ENCODE measurements at places on chromosomes 12 and 14.

GRCh38 chr12:20528208-20528607 is 159.9 kb downstream of the PDE3A start:
- no peak for DNase-seq

DNA sequence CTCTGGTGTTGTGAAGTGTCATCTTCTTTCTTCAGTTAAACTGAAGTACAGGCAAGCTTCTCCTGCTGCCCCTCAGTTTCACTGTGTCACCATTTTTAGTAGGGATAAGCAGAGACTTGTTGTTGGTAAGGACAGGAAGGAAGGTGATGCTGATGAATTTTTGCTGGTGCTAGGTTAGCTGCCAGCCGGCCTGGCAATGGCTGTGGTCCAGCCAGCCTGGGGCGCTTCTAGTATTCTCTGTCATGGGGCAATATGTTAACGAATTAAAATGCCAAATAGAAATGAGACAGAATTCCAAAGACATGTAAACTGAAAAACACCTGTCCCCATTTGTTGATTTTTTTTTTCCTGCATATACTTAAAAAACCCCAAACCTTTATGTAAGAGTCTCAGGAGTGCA is 602.9 kb downstream of the DIO2 start:
- no peak for DNase-seq

DNA sequence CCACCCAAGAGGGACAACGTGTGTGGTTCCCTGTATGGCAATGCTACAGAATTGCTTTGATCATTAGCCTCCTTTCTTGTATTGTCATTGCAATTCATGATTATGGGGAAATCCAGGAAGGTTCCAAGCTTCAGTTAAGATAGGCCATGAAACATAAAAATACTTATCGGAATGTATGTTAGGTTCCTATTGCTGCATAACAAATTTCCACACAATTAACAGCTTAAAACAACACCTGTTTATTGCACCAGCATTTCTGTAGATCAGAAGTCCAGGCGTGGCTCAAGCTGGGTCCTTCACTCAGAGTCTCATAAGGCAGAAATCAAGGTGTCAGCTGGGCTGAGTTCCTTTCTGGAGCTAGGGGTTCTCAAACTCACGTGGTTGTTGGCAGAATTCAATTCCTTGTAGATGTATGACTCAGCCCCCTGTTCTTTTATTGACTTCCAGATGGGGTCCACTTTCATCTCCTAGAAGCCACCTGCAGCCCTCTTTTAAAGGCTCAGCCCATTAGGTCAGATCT is 365.6 kb upstream of the TMPO start:
- no peak for DNase-seq

- DNase-seq = no peak
Measured at GRCh38 chr14:81473456-81474147, 60.1 kb downstream of the SEL1L start.

DNA sequence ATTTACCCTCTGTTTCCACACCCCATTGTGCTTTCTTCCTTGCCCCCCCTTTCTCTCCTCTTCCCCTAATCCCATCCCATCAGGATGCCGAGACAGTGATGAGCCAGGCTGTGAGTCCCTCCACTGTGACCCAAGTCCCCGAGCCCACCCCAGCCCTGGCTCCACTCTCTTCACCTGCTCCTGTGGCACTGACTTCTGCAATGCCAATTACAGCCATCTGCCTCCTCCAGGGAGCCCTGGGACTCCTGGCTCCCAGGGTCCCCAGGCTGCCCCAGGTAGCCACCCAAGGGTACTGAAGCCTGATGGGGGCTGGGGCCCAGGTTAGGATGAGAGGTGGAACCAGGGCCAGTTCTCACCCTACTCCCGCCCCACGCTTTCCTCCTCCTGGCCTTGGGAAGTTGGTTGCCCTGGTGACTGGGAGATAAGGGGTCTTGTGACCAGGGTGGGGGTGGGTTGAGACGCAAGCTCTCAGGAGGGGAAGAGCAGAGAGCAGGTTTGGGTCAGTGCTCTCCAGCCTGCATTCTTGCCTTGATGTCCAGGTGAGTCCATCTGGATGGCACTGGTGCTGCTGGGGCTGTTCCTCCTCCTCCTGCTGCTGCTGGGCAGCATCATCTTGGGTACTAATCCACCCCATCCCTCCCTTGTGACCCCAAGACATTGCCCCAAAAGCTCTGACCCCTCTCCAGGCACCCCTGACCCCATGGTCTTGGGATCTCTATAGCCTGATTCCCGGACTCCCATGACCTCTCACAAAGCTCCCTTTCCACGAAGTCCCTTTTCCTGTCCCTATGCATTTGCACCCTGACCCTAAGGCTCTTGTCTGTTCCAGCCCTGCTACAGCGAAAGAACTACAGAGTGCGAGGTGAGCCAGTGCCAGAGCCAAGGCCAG is 1.2 kb downstream of the AMHR2 start:
- DNase-seq = no peak

- DNase-seq = no peak
Measured at GRCh38 chr14:93037351-93037750, 78.4 kb downstream of the ITPK1 start.

DNA sequence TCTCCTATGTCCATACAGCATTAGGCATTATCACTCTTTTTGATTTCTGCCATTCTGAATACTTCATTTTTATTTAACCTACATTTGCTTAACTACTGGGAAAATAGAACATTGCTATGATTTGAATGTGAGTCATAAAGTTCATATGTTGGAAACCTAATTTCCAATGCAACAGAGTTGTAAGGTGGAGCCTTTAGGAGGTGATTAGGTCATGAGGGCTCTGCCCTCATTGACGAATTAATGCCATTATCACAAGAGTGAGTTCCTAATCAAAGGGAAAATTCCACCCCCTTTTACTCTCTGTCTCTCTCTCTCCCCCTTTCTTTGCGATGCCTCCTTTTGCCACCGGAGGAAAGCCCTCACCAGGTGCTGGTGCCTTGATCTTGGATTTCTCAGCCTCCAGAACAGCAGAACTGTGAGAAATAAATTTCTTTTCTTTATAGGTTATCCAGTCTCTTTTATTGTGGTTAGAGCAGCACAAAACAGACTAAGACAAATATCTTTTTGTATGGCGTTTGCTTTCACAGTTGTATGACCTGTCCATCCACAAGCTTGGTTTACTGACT is 180.1 kb upstream of the ARID2 start:
- no peak for DNase-seq

DNA sequence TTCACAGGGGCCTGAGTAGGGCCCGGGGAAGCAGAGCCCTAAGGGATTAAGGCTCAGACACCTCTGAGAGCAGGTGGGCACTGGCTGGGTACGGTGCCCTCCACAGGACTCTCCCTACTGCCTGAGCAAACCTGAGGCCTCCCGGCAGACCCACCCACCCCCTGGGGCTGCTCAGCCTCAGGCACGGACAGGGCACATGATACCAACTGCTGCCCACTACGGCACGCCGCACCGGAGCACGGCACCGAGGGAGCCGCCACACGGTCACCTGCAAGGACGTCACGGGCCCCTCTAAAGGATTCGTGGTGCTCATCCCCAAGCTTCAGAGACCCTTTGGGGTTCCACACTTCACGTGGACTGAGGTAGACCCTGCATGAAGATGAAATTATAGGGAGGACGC is 7.1 kb downstream of the LTBR start:
- no peak for DNase-seq

DNA sequence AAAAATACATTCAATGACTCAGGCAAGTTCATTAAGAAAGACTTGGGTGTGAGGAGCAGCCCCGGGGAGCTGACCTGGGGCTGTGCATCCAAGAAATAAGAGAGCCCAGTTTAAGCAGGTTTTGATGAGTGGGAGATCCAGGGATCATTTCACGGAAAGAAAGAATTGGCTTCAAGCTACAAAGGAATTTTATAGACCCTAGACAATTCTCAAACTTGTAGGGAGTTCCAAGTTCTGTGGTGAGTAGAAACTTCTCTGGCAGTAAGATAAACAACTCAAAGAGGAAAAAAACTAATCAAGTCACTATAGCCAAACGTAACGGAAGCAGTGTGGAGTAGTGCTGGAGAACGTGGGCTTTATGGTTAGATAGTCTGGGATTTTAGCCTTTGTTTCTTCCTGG is 175.7 kb upstream of the DDHD1 start:
- no peak for DNase-seq

GRCh38 chr14:105223770-105224544 is 24.4 kb upstream of the BTBD6 start:
- no peak for DNase-seq

All from Ammon's horn (tissue), 1 donor.